ENCODE measurements at places on chromosomes 16 and 17. TPM values are rescaled to one million over a fixed set of nuclear protein-coding genes. Genes with fewer than 3 reads are reported as not detected.

Gene HAS3
- 4.2 TPM for total RNA-seq

Gene KRT17
- not detected for total RNA-seq

Gene EPN3
- total RNA-seq = 0.11 TPM

Gene BAHCC1
- total RNA-seq = 57.4 TPM

Gene SRL
- total RNA-seq = 0.32 TPM

Gene TEKT3
- 0.55 TPM for total RNA-seq

Gene CHD9NB
- total RNA-seq = 0.61 TPM

Gene CD7
- total RNA-seq = not detected

Gene KRT24
- total RNA-seq = not detected

DNA sequence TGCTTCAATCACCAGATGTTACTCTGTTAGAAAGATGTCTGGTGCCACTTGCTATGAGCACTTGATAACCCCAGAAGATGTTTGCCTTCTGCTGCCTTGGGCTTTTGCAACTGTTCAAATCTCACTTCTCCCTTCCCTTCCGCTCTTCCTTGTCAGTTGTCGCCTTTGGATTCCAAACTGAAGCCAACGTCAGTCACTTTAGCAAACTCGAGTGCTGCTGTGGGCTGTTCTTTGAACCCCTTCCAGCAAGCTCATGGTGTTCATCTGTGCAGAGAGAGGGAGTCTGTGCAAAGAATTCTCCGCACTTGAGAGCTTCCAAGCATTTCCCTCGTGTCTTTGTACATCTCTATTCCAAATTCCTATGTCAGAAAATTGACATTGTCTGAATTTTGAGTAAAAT, 879.4 kb downstream of the CDH11 start:
- H3K4me3 ChIP-seq = no peak overlapping the region
- no peaks in the 10 kb centered on the region for H3K4me1 ChIP-seq
- H3K27ac ChIP-seq = no peak overlapping the region

- no peak for DNase-seq
- H3K4me1 ChIP-seq = no peaks in the 10 kb centered on the region
- peaks cover 10% of the 10 kb centered on the region for H3K36me3 ChIP-seq
Measured at GRCh38 chr16:68283346-68283745, 19.0 kb downstream of the SLC7A6 start.

GRCh38 chr16:63038397-63039106, 1002.3 kb upstream of the CDH8 start:
- DNase-seq = no peak
- no peaks in the 10 kb centered on the region for H3K36me3 ChIP-seq
- H3K27me3 ChIP-seq = no peaks in the 10 kb centered on the region

DNA sequence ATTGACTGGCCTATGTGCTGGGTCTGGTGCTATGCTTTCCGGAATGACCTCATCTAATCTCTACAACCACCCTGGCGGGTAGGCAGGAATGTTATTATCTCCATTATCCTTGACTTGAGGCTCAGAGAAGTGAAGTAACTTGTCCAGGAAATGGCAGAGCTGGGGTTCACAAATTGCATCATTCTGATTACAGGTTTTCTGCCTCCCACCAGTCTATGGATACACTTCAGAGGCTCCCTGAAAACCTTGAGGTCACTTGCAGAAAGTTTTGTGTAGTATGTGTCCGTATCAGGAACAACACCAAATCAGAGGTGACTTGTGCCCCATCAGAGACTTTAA, 19.1 kb downstream of the NOD2 start:
- H3K36me3 ChIP-seq = no peaks in the 10 kb centered on the region
- peaks cover 20% of the 10 kb centered on the region for H3K4me1 ChIP-seq
- DNase-seq = no peak
- H3K27ac ChIP-seq = no peak overlapping the region
- H3K27me3 ChIP-seq = peaks cover under 1% of the 10 kb centered on the region

DNA sequence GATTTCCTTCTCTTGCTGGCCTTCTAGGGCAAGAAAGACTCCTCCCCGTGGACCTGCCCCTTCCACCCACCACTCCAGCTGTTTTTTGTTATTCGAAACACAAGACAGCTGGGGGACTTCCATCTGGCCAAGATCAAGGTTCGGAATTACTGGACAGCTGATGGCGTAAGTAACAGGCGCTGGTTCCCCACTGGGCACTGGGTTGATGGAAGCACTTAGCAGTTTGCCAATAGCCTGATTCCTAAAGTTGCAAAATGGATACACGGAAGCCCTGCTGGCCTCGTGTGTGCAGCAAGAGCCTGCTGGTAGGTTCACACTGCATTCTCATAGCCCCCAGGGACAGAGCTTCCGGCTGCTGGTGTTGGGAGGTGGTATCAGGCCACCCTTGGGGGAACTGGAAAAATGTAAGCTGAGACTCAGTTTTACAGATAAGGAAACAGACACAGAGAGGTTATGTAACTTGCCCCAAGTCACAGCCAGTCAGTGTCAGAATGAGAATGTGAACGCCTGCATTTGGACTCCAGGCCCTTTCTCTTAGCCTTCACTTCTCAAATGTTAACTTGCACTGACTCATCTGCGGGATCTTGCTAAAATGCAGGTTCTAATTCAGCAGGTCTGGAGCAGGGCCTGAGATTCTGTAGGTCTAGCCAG, 171.7 kb downstream of the KATNIP start:
- H3K36me3 ChIP-seq = peaks cover 26% of the 10 kb centered on the region
- peaks cover 76% of the 10 kb centered on the region for H3K4me1 ChIP-seq
- peak overlapping the region; percentile 71 for H3K4me3 ChIP-seq
- no peaks in the 10 kb centered on the region for H3K27me3 ChIP-seq
- peak overlapping the region; percentile 83 for H3K27ac ChIP-seq

DNA sequence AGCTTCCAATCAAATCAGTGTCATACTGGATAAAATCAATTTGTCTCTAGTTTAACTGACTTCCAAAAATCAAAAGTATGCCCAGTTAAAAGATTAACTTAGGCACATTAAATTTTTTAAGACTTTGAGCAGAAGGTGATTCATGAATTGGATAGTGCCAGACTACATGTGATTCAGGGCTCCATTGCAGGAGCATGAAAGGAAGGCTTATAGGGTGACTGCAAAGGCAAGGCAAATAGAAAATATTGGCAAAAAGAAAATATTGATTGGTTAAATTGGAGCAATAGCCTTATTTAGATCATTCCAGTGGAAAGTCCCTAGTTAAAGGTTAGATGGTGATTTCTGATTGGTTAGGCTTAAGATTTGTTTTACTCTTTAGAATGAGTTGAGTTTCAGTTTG, 223.9 kb upstream of the ERCC4 start:
- no peaks in the 10 kb centered on the region for H3K4me1 ChIP-seq
- no peak overlapping the region for H3K4me3 ChIP-seq
- H3K27ac ChIP-seq = no peak overlapping the region
- no peak for DNase-seq

DNA sequence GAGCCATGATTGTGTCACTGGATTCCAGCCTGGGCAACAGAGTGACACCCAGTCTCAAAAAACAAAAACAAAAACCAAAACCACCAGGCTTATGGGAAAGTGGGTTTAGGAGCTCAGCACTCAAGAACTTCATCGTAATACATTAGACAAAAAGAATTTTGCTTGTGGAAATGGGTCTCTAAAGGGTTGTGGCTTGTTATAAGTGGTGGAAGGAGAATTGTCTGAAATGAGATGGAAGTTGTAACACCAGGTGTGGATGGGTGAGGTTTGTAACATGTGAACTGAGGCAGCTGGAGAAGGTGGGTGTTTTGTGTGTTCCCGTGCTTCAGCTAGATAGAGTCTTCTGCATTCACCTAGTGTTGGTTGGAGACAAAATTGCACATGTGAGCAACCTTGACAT, 35.8 kb downstream of the CDH1 start:
- H3K4me3 ChIP-seq = no peak overlapping the region
- DNase-seq = no peak
- H3K36me3 ChIP-seq = no peaks in the 10 kb centered on the region
- no peaks in the 10 kb centered on the region for H3K4me1 ChIP-seq
- no peaks in the 10 kb centered on the region for H3K27me3 ChIP-seq

DNA sequence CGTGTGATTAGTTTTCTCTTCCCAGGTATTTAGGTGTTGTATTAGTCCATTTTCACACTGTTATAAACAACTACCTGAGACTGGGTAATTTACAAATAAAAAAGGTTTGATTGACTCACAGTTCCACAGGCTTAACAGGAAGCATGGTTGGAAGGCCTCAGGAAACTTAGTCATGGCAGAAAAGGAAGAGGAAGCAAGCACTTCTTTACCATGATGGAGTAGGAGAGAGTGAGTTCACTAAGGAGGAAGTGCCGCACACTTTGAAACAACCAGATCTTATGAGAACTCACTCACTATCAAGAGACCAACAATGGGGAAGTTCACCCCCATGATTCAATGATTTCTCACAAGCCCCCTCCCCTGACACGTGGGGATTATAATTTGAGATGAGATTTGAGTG, 1343.7 kb upstream of the GOT2 start:
- no peak overlapping the region for H3K27ac ChIP-seq
- DNase-seq = no peak
- H3K36me3 ChIP-seq = no peaks in the 10 kb centered on the region
- no peaks in the 10 kb centered on the region for H3K4me1 ChIP-seq
- H3K27me3 ChIP-seq = no peaks in the 10 kb centered on the region

DNA sequence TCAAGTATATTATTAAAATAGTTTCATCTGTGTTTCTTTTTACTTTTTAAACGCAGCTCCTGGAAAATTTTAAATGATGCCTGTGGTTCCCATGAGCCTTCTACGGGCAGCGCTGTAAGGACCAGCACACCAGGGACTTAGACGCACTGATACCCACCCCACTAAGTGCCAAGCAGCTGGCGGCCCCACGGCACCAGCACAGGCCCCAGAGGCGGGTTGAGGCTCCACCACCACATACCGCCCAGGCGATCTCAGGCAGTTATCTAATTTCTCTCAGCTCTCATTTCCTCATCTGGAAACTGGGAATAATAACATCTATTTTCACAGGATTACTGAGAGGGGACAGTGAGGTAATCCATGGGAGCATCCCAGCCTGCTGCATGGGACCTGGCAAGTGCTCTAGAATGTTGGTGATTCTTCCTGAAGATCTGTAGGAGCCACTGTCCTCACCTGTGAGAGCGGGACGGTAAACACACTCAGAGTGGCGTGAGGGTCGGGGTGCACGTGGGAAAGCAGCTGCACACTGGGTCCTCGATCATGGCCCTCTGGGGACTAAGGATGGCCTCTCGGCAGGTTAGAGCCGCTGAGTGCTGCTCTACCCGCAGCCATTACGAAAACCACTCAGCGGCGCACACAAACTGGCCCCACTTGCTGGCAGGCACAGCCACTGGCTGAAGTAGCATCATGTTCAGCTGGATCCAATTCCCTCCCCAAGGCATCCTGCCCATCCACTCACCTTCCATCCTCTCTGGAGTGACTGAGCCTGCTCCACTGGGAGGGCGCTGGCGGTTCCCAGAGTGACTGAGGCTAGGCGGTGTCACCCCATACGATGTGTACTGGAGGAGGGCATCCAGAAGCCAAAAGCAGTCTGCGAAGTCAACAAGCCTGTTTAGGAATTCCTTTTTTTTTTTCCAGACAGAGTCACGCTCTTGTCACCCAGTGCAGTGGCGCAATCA, 17.6 kb upstream of the SLC38A8 start:
- DNase-seq = no peak
- no peaks in the 10 kb centered on the region for H3K27me3 ChIP-seq
- H3K4me1 ChIP-seq = peaks cover 5% of the 10 kb centered on the region

DNA sequence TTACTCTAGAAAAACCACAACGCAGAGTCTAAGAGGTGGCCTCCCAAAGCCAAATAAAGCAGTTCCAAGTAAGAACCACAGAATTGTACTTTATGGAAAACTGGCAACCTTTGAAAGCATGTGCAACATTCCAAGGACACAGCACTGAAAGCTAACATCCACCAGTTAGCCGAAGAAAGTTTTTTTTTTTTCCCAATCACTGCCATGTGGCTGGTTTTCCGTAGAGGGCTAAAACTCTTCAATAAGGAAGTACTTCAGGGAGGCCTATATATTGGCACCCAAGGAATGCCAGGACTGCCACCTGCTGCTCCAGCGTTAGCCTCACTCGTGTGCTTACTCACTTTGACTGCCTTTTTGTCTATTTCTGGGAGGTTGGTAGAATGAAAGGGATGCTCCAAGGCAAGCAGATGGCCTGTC, 25.2 kb downstream of the CEP95 start:
- H3K4me1 ChIP-seq = no peaks in the 10 kb centered on the region
- peaks cover 25% of the 10 kb centered on the region for H3K36me3 ChIP-seq
- no peak for DNase-seq
- no peaks in the 10 kb centered on the region for H3K27me3 ChIP-seq
- H3K4me3 ChIP-seq = no peak overlapping the region

DNA sequence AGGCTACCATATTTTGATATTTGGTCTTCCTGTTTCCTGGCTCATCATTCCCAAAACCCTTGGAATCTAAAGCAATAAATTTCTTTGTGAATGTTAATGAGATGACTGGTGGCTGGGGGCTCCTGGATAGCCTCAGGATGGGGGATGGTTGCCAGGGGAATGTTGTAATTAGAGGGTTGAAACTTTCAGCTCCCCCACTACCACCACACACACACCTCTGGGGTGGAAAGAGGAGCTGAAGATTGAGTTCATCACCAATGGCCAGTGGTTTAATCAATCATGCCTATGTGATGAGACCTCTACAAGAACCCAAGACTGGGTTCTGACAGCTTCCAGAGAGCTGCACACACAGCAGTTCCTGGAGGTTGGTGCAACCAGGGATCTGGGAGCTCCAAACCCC, 59.1 kb downstream of the HS3ST3A1 start:
- no peak overlapping the region for H3K4me3 ChIP-seq
- H3K27me3 ChIP-seq = no peaks in the 10 kb centered on the region
- peaks cover 49% of the 10 kb centered on the region for H3K36me3 ChIP-seq
- peaks cover 20% of the 10 kb centered on the region for H3K4me1 ChIP-seq
- no peak for DNase-seq
- H3K27ac ChIP-seq = no peak overlapping the region

GRCh38 chr17:5501685-5502084, 15.3 kb downstream of the MIS12 start:
- DNase-seq = no peak
- peak overlapping the region; percentile 99 for H3K4me3 ChIP-seq
- H3K27me3 ChIP-seq = peaks cover 24% of the 10 kb centered on the region
- no peak overlapping the region for H3K27ac ChIP-seq

- DNase-seq = no peak
- H3K4me3 ChIP-seq = no peak overlapping the region
- H3K27me3 ChIP-seq = peaks cover 2% of the 10 kb centered on the region
Measured at GRCh38 chr16:14354561-14355351, 275.3 kb downstream of the PARN start.

GRCh38 chr16:847151-847550, 46.6 kb upstream of the GNG13 start:
- H3K27me3 ChIP-seq = no peaks in the 10 kb centered on the region
- peaks cover 7% of the 10 kb centered on the region for H3K4me1 ChIP-seq
- no peak overlapping the region for H3K4me3 ChIP-seq
- H3K36me3 ChIP-seq = peaks cover 18% of the 10 kb centered on the region

DNA sequence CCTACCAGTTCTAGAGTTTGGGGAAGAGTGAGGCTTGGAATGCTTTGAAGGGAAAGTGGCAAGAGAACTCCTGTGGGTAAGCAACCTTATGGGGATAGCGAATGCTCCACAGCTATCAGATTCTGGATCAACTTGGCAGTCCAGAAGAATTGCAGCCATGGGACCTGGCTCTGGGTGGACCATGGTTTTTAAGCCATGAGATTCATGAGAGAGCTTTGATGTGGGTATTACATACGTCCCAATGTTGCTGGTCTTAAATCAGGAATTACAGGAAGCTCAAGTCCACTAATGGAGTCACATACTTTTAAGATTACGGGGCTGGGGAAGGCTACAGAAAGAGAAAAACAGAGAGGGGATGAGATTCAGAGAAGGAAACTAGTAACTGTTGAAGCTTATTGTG, 142.5 kb upstream of the ELAC2 start:
- H3K4me1 ChIP-seq = peaks cover under 1% of the 10 kb centered on the region
- DNase-seq = no peak
- no peaks in the 10 kb centered on the region for H3K27me3 ChIP-seq
- peaks cover 11% of the 10 kb centered on the region for H3K36me3 ChIP-seq
- no peak overlapping the region for H3K4me3 ChIP-seq
